ENCODE measurements at places on chromosomes 7 and 10. TPM values are rescaled to one million over a fixed set of nuclear protein-coding genes. Genes with fewer than 3 reads are reported as not detected.
A peak's percentile ranks its signal among the peaks of the same experiment; 100 is the strongest.

CDCA7L gene
- 62.5 TPM for total RNA-seq

METTL27 gene
- 1.7 TPM for total RNA-seq

SMIM30 gene
- 41.5 TPM for total RNA-seq

COL28A1 gene
- total RNA-seq: not detected

GRID2IP gene
- total RNA-seq: 0.19 TPM

WNT16 gene
- not detected for total RNA-seq

ANKIB1 gene
- 39.9 TPM for total RNA-seq

PIK3AP1 gene
- total RNA-seq: 4.3 TPM

HOGA1 gene
- total RNA-seq: not detected

OR2A5 gene
- total RNA-seq: not detected

HOXA6 gene
- total RNA-seq: not detected

MEST gene
- 0.83 TPM for total RNA-seq

CHST3 gene
- total RNA-seq: 0.31 TPM

VSTM4 gene
- 0.10 TPM for total RNA-seq

GRCh38 chr10:133608855-133609254 lies 17.7 kb downstream of the FRG2B start:
- no peak for DNase-seq

DNA sequence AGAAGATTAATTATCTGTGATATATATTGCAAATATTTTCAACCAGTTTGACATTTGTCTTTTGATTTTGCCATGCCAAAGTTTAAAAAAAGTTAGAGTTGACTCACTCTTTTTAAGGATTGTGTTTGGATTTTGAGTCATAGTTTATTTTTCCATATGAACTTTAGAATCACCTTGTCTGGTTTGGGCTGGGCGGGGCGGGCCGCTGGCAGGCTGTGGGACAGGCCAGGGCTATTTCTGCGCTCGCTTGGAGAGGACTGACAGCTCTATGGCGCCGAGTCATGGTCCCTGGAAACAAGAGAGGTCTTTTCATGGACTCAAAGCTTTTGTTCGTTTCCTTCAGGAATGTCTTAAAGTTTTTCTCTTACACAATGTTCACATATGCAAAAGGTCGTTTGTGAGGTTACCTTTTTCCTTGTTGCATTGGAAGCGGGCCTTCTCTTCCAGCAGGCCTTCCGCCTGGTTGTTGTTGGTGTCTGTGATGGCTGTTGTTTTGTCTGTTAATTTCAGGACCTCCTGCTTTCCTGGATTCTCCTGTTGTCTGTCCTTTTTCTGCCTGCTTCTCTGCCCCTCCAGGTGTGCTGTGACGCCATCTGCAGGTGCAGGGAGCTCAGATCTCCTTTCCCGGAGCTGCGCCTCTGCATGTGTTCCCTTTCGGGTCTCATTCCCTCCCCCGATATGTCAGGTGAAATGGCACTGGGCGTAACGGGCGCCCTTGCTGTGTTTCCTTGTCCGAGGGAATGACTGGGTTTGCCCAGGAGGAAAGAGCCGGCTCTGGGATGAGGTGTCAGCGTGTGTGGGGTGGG lies 53.8 kb downstream of the INPP5A start:
- DNase-seq: no peak

GRCh38 chr10:125698481-125698998 lies 15.6 kb upstream of the TEX36 start:
- DNase-seq: no peak

GRCh38 chr10:123687758-123688157 lies 21.6 kb downstream of the GPR26 start:
- DNase-seq: no peak

GRCh38 chr10:31586723-31587638 lies 268.0 kb downstream of the ZEB1 start:
- no peak for DNase-seq

DNA sequence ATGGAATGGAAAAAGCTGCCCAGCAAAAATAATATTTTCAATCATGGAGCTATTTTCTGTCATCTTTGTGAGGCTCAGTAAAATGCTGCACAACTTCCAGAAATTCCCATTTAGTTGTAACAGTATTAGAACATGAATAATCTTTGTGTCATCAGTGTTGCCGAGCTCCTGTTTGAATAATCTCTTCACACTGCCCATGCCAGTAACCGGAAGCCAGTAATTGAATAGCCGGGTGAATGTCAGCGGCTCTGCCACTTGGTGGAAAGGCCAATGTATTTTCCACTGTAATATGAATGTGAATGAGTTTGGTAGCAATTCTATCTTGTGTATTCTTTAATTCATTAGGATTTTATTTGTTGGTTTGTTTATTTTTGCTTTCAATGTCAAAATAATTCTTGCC lies 172.5 kb upstream of the INSYN2A start:
- DNase-seq: no peak

GRCh38 chr7:6554848-6555247 lies 3.6 kb upstream of the GRID2IP start:
- no peak for DNase-seq

- no peak for DNase-seq
Observed at GRCh38 chr7:128363261-128363721, 1.8 kb upstream of the PRRT4 start.

DNA sequence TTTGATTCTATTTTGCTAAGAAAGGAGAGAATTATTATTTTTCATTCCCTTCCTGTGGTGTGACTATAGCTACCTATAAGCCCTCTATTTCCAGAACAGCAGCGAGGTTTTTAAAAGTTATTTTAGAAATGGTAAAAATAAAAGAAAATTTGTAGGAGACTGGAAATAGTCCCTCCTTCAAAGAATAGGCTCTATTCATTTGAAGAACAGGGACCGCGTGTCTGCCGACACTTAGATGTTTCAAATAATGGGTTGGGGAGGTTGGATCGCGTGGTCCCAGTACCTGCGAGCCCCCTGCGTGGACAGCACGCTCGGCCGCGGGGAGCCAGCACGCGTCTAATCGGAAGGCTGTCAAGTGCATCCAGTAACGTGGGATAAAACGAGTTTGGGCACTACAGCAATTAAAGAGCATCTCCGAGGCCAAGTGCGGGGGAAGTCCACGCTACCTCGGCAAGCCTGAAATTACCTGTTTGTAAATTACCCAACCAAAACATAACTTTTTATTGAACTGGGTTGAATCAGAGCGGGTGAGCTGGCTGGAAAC lies 1.0 kb downstream of the CACNA2D1 start:
- DNase-seq: no peak

GRCh38 chr7:33748793-33749192 lies 156.5 kb upstream of the BMPER start:
- DNase-seq: no peak

- no peak for DNase-seq
Observed at GRCh38 chr7:33779216-33779615, 126.1 kb upstream of the BMPER start.

DNA sequence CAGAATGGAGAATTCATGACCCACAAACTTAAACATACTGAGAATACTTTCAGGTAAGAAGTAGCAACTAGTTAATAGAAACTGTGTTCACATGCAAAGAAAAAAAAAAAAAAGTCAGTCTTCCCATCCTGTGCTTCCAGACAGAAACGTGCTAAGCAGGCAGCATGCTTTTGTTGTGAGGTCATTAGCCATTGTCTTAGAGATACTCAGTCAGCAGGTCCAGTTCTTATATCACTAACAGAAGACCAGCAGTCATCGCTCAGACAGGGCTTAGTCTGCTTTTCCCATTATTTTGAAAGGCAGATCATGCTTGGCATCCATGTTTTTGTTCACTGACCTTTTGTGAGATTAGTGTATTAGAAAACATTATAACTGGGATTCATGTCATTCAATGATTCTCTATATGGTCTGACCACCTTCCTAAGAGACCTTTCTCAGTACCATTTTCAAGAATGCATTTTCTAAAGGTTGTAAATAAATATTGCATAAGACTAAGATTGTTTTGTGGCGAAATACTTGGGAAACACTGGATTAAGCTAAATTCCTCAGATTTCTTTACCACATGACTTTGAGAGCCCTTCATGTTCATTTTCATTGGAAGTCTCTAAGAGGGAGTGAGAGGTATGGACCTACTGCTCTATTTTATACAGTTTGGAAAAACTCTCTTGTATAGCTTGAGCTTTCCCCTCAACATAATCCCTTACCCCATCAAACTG lies 45.0 kb upstream of the AGBL3 start:
- DNase-seq: no peak

- no peak for DNase-seq
Observed at GRCh38 chr7:7321681-7322080, 139.3 kb downstream of the C1GALT1 start.

DNA sequence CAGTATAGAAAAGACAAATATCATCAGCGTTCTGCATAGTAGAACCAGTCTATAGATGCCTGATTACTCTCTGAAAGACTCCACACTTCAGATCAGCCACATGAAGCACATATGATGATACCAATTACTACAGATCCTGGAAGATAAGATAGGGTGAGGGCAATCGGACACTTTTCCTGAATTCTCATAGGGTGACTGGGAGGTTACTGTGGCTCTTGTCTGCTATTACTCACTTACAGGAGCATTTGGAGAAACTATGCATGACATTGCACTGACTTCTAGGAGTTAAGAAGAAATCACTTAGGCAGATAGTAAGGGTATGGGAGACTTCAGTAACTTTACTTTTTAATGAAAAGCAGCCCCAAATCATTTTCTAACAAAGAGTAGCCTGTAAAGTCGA lies 1140.9 kb downstream of the XPNPEP1 start:
- DNase-seq: no peak

GRCh38 chr7:37180828-37181549 lies 267.7 kb downstream of the ELMO1 start:
- no peak for DNase-seq

GRCh38 chr7:151696721-151697514 lies 177.2 kb upstream of the RHEB start:
- no peak for DNase-seq

DNA sequence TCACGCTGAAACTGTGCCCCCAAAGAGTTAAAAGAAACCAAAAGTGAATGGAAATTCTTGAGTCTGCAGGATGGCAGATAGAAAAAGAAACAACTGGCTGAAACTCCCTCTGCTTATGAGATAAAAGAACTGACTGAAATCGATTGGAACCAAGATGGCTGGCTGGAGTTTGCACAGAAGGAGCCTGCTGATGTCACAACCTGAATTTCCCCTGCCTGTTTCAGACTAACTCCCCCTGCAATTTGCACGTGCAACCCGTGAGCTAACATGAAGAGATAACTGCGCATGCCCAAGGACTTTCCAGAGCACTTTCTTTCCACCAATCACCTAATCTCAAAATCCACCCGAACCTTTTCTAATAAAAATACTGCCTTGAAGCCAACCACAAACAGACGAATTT lies 435.5 kb downstream of the CALN1 start:
- DNase-seq: no peak

GRCh38 chr10:5291501-5292195 lies 73.1 kb upstream of the UCN3 start:
- DNase-seq: peak; percentile 88

GRCh38 chr10:131246089-131246488 lies 65.4 kb downstream of the TCERG1L start:
- DNase-seq: no peak

GRCh38 chr10:100969187-100970075 lies at the start of gene SEMA4G:
Gene SEMA4G, plus strand, starts transcription at chr10:100969504. Its CDS starts 3,409 bp downstream, at chr10:100972913.
- peak; percentile 43 for DNase-seq

GRCh38 chr7:26151650-26151952 lies 397 bp upstream of the NFE2L3 start:
- no peak for DNase-seq

- no peak for DNase-seq
Observed at GRCh38 chr10:111034598-111035310, 42.1 kb upstream of the ADRA2A start.

GRCh38 chr10:112991888-112992491 lies 41.9 kb downstream of the TCF7L2 start:
- DNase-seq: no peak

DNA sequence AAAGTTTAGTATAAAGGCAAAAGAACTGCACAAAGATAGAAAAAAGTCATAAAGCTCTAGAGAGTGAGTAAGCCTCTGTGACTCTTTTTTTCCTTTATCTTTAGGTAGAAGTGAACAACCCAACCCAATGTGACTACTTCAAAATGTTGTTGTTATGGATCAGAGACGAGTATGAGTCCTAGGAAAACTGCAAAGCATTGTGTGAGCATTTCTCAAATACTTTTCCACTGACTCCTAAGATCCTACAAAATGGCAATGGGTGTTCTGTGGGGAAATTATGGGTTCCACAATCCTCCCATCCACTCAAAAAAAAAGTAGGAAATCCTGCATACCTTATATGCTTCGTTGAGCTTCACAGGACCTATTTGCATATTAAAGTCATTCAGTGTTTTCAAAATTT lies 177.1 kb downstream of the DGKI start:
- no peak for DNase-seq

DNA sequence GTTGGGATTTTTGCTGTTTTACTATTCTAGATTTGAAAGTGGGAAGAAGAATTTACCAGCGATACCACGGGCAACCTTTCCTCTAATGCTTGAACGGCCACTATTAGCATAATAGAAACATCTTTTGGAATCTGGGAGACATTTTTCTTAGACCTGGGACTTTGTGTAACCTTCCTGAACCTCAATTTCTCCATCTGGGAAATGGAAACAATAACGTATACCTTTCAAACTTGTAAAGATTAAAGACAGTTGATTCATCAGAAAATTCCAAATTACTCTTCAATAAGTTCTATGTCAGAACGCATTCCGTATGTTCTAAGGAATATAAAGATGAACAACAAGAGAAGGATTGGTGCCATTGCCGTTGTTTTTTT lies 453 bp upstream of the RNLS start:
- no peak for DNase-seq

GRCh38 chr7:24825931-24826661 lies 68.8 kb upstream of the GSDME start:
- DNase-seq: no peak

- no peak for DNase-seq
Observed at GRCh38 chr7:117995850-117996650, 122.8 kb upstream of the CTTNBP2 start.

DNA sequence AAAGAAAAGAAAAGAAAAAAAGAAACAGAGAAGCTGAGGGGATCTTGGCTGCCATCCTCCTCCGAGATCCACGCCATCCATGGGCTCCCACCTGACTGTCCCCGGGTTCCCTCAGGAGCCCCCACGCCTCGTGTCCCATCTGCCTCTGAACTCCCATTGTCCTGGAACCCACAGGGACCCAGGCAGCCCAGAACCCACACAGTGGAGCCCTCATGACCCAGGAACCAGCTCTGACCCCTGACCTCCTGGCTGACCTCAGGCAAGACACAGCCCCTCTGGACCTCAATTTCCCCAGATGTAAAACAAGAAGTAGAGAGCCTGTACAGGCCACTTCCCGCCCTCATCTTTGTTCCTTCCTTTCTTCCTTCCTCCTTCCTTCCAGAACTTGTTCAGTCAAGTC lies 40.4 kb downstream of the RASGEF1A start:
- peak; percentile 8 for DNase-seq

- no peak for DNase-seq
Observed at GRCh38 chr10:114012650-114013049, 31.0 kb upstream of the ADRB1 start.

GRCh38 chr10:86964061-86964846 lies 4.0 kb upstream of the ADIRF start:
- DNase-seq: peak; percentile 6

DNA sequence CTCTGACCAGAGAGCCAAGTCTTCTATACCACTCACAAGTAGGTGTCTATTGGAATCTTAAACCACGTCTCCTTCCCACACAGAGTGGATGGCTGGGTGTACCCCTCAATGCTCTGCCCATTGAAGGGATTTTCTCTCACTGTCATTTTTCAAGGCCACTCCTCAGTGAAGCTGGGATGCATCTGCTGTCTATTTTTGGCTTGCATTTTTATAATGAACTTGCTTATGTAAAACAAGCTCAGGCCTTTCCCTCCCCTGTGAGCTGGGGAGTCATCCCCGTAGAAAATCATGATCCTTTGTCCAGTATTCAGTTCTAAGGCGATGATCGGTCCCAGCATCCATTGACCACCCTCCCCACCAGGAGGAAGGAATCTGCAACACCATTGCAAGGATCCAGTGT lies 9.8 kb upstream of the RBM17 start:
- DNase-seq: no peak
